Natural killer cell (primary cell): ENCODE measurements at places on chromosomes 5 and 9.

GRCh38 chr9:27791311-27791710 lies 218.0 kb upstream of the C9orf72 start:
- no peak for DNase-seq

DNA sequence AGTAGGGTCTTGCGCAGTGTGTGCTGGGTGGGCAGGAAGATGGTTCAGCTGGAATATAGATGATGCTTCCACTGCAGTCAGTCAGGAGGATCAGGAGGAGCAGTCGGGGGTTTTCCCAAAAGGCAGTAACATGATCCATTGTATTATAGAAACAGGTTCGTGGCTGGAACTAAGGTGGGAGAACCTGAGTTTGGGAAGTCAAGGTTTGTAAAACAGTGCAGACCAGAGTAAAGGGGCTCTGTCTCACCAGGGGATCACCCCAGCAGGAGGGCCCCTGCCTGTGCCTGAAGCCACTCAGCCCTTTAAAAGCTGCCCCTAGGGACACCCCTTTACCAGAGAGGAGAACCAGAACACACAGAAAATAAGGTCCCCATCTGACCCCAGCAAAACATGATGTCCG lies 213.4 kb downstream of the AUH start:
- DNase-seq = no peak

- DNase-seq = no peak
Measured at GRCh38 chr9:94936419-94936818, 209.9 kb downstream of the AOPEP start.

- no peak for DNase-seq
Measured at GRCh38 chr9:20255052-20255451, 367.2 kb downstream of the MLLT3 start.

GRCh38 chr5:7494481-7495130 lies 98.7 kb downstream of the ADCY2 start:
- no peak for DNase-seq

DNA sequence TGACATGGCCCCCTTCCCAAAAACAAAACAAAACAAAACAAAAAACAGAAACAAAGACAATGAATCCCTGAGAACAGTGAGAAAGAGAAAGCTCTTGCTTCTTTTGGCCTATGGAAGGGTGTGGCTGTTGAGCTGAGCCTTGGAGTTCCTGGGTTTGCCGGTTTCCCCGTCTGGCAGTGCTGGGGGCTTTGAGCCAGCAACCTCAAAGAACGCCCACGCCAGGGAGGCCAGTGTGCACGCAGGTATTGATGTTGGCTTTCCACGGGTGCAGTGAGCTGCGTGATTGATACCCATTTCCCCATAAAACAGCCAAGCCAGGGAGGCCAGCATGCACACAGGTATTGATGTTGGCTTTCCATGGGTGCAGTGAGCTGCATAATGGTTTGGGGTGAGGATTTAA lies 8.3 kb upstream of the LCN1 start:
- no peak for DNase-seq

GRCh38 chr5:180334176-180334575 lies 19.0 kb downstream of the GFPT2 start:
- no peak for DNase-seq

DNA sequence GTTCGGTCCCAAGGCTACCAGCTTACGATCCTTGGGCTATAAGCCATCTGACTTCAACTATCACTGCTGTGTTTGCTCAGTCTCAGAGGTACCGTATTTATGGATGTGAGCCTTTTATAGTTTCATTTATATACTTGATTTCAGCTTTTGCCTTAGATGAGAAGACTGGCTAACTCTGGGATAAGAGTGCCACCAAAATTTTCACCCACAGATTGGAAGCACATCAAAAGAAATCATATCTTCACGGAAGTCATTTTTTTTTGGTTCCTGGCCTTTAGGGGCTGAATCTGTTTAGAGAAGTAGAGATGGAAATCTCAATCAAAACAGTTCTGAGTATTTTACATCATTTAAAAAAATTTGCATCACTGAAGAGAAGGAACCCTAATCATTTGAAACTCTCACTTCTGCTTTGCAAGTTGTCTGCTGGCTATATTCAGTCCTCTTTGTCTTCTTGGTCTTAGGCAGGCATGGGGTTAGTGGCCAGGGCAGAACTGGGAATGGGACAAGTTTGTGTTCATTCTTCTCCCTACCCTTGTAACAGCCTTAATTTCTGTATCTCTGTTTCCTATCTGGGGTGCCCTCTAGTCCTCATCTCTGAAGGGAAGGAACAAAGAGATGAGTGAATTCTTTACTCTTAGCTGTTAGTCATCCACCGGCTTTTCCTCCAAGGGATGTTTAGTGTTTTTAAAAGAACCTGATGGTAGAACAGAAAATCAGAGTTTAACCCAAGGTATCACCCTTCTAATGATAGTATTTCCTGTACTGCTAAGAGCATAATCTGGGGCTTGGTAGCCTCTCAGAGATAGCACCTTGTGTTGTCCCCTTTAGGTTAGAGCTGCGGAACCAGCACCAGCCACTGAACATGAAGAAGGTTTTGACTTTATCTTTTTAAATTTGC lies 14.1 kb upstream of the TNFAIP8 start:
- DNase-seq = no peak

DNA sequence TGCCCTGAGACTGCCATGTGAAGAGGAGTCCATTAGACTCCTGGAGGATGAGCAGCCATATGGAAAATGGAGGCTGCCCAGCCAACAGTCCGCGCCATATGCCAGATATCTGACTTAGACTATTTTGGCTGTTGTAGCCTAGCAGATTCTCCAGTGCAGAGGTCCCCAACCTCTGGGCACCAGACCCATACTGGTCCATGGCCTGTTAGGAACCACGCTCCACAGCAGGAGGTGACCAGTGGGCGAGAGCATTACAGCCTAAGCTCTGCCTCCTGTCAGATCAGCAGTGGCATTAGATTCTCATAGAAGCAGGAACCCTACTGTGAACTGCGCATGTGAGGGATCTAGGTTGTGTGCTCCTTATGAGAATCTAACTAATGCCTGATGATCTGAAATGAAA lies 851.9 kb downstream of the NR2F1-AS1 start:
- no peak for DNase-seq

DNA sequence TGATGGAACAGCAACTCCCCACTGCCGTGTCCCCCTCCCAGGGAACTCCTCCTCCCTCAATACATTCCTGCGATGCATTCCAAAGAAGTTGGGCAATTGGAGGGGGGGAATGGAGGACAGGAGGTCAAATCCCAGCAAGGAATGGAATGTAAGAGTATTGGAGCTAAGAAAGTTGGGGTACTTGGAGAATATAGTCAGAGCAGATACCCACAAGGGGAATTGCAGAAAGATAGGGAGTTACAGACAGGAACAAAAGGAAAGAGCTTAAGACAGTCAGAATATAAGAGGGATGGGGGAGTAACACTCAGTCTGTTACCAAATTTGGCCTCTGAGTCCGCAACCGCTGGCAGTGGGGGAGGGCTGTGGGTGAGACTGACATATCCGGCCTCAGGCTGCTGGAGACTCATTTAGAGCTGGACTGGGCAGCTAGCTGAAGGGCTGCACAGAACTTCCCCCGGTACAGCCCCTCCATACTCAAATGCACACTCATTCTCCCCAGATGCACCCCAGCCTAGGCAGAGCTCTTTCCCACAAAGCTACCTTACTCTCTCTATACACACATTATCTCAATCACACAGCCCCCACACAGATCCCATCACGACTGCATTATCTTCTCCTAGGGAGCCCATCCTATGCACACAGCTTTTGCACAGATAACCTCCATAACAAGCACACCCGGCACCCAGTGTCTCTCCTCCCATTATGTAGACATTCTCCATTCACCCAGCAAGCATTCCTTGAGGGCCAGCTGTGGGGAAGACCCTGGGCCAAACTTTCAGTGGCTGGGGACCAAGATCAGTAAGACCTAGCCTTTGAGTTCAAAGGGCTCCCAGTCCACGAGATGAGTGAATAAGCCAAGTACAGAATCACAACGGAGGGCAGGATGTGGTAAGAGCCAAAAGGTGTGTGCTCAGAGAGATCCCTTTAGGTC lies 3.7 kb downstream of the TLN1 start:
- DNase-seq = peak; percentile 60

DNA sequence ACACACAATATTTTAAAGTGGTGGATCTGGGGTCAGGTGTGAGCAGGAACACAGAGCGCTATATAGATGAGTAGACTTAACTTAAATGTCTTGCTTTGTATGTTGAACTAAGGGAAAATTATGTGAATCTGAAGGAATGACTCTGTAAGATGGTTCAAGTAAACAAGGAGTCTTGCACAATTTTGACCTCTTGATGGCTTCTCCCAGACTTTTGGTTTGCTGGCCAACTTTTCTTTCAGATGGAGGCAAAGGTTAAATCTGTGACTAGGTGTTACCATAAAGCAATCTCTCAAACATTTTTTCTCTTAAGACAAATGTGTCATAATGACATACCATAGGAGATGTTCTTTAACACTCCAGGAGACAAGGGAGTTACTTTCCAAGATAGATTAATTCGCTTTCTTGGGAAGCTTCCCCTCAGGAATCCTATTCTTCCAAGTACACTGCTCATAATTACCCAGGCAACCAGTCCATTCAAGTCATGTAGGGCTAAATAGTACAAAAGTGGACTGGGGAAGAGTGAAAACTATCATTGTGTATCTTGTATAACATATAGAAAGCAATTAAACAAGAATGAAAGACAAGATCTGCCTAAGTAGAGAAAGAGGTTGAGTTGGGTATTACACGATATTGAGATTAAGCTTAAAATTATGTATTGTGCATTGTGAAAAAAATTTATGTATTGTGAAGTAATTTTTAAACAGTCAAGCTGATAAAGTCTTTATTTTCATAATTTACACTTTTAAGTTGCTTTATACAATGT lies 60.3 kb upstream of the SLC27A6 start:
- no peak for DNase-seq

DNA sequence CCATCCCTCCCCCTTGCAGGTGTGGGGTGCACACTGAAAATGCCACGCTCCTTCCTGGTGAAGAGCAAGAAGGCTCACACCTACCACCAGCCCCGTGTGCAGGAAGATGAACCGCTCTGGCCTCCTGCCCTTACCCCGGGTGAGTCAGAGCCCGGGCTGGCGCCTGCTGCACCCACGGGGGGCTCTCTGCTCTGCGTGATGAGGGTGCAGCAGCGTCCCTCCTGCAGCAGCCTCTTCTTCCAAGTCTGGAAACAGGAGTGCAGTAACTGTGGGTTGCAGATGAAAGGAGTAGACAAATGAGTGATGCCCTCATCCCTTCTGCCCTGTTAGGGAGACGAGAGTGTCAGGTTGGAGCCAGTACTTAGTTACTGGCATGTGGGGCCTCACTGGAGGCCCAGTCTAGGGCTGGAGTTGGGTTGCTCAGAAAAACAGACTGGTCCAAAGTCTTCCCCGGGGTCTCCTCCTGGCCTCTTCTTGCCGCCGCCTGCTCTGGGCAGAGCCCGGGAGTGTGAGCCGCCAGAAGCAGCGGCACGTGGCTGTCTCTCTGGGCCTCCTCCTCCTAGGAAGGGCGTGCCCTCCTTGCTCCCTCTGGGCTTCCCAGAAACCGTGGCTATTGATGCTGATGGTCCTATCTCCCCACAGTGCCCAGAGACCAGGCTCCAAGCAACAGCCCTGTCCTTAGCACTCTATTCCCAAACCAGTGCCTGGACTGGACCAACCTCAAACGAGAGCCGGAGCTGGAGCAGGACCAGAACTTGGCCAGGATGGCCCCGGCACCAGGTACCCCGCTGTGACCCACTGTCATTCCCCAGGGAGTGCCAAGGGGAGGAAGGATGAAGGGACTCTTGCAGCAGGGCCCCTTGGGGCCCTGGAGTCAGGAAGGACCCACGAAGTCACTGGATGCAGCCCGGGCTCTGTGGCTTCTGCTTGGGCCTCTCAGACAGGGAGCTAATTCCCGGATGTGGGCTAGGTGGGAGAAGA lies 8.4 kb downstream of the GFI1B start:
- no peak for DNase-seq

GRCh38 chr5:54717870-54718269 lies 200.3 kb downstream of the SNX18 start:
- no peak for DNase-seq

- no peak for DNase-seq
Measured at GRCh38 chr5:127844581-127845021, 141.4 kb downstream of the CCDC192 start.

DNA sequence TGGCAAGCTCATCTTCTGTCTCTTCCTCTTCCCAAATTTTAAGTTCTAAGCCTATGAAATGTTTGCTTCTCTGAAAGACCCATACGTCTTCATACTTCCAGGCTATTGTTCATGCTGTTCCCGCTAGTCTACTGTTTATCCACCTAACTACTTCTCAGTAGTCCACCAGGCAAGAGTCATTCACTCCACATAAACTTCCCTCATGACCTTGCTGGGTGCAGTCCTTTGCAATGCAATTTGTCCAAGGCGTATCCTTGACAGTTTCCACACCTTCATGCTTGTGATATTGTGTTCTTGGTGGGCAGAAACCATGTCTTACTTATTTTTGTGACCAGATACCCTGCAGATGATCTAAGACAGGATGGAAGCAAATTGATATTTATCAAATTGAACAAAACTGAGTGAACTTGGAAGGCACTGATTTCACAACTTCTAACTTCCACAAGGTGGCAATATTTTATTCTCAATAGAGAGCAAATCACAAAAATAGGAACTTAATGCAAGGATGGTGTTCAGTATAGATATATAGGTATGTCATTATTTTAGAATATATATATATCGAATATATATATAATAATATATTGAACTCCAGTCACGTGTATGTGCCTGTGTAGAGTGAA lies 30.3 kb downstream of the TYRP1 start:
- no peak for DNase-seq

GRCh38 chr9:131277910-131278701 lies 1.8 kb upstream of the FAM78A start:
- peak; percentile 87 for DNase-seq

DNA sequence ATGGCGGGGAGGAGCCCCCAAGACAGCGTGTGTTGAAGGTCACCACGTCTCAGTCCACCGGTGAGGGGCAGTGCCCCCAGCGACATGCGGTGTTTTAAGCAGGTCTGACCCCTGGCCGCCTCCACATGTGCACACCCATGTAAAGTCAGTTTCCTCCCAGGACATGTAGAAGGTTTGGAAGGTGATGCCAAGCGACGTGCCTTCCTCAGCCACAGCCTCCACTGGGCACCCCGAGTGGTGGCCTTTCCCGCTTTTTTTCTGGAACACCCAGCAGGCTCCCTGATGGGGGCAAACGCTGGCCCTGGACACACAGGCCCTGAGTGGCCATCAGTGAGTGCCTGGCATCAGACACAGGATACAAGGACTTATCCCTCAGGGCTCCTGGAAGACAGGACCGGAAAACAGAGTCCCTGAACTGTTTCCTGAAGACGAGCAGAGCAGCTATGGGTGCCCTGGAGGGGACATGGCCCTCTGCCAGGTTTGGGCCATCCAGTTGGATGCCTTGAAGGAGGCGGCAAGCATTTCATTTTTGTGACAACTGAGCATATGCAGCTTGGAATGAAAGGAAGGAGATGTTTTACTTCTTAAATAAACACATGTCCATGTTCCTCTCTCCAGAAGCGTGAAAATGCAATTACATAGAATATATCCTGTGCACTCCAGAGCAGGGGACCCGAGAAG lies 275.8 kb upstream of the IRX2 start:
- no peak for DNase-seq

DNA sequence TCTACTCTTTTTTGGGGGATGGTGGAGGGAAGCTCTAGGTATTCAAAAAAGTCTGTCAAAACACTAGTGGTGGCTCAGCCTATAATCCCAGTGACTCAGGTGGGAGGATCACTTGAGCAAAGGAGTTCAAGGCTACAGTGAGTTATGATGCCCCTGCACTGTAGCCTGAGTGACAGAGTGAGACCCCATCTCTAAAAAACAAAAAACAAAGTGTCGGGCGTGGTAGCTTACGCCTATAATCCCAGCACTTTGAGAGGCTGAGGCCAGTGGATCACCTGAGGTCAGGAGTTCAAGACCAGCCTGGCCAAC lies 15.8 kb upstream of the SLC35D2 start:
- no peak for DNase-seq
